ENCODE measurements at places on chromosomes 6 and 20.

GRCh38 chr6:87941556-87942358, 105.9 kb upstream of the SPACA1 start:
- H3K27ac ChIP-seq: no peak overlapping the region
- H3K36me3 ChIP-seq: no peaks in the 10 kb centered on the region
- H3K4me1 ChIP-seq: no peaks in the 10 kb centered on the region
- H3K4me3 ChIP-seq: no peak overlapping the region
- no peaks in the 10 kb centered on the region for H3K27me3 ChIP-seq

GRCh38 chr6:144728804-144729203, 443.7 kb downstream of the UTRN start:
- H3K36me3 ChIP-seq: no peaks in the 10 kb centered on the region
- no peak overlapping the region for H3K27ac ChIP-seq
- no peaks in the 10 kb centered on the region for H3K27me3 ChIP-seq
- DNase-seq: no peak

GRCh38 chr6:11911538-11911937, 100.6 kb upstream of the HIVEP1 start:
- no peaks in the 10 kb centered on the region for H3K36me3 ChIP-seq
- H3K27me3 ChIP-seq: no peaks in the 10 kb centered on the region
- DNase-seq: no peak
- H3K27ac ChIP-seq: no peak overlapping the region

DNA sequence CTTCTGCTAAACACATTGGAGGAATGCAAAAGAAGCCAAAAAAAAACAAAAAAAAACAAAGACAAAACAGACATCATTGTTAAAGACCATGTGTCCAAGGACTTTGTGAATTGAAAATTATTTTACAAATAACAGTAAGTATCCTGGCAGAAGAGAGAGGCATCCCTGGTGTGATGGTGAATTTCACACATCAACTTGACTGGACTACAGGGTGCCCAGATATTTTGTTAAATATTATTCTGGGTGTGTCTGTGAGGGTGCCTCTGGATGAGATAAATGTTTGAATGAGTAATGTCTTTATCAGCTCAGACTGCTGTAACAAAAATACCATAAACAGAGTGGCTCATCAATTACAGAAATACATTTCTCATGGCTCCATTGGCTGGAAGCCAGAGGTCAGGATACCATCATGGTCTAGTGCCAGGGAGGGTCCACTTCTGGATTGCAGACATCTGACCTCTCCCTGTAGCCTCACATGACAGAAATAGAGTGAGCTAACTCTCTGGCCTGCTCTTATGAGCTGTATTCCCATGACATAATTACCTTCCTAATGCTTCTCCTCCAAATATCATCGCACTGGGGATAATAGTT, 12.2 kb upstream of the C6orf118 start:
- H3K36me3 ChIP-seq: no peaks in the 10 kb centered on the region
- no peaks in the 10 kb centered on the region for H3K4me1 ChIP-seq
- H3K27ac ChIP-seq: no peak overlapping the region
- DNase-seq: no peak

DNA sequence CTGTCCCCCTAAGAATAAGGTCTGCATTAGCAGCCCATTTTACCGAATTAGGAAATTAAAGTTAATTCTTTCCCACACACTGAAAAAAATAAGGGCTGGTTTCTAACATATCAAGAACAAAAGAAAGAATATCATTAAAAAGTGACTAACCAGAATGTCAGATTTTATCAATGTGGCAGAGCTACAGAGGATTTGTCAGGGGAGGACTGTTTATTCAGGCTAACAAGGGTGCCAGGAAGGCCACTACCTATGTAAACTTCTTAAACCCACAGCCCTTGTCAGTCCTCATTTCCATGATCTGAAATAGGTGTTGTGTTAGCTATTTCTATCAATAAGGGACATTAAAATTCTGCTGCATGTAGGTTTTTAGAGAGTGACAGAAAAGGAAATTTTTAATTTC, 76.4 kb downstream of the BACH2 start:
- peaks cover 9% of the 10 kb centered on the region for H3K4me1 ChIP-seq
- no peak for DNase-seq
- no peak overlapping the region for H3K4me3 ChIP-seq
- no peaks in the 10 kb centered on the region for H3K27me3 ChIP-seq

GRCh38 chr6:157104803-157105202, 218.5 kb downstream of the TMEM242 start:
- H3K36me3 ChIP-seq: no peaks in the 10 kb centered on the region
- no peaks in the 10 kb centered on the region for H3K4me1 ChIP-seq
- no peak overlapping the region for H3K27ac ChIP-seq
- no peak for DNase-seq

- no peaks in the 10 kb centered on the region for H3K4me1 ChIP-seq
- H3K27ac ChIP-seq: no peak overlapping the region
- DNase-seq: no peak
Measured at GRCh38 chr6:42911171-42912021, 4.5 kb upstream of the PTCRA start.

GRCh38 chr6:89954721-89955148, 60.5 kb downstream of the GJA10 start:
- no peak overlapping the region for H3K27ac ChIP-seq
- no peaks in the 10 kb centered on the region for H3K36me3 ChIP-seq
- no peak overlapping the region for H3K4me3 ChIP-seq
- no peaks in the 10 kb centered on the region for H3K27me3 ChIP-seq

DNA sequence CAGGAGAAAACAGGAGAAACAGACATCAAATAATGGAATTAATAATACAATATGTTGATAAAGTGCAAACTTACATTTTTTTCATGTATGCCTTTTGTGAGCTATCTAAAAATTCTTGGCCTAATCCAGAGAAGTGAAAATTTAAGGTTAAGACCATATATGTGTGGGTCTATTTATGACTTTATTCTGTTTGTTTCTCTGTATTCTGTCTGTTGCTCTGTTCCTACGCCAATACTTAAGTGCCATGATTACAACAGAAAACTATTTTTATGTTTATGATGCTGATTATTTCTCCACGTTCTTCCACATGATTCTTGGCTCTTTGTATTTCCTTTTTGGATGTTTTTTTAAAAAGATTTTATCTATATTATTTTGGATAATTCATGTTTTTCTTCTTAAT, 109.6 kb upstream of the MAP3K4 start:
- no peaks in the 10 kb centered on the region for H3K27me3 ChIP-seq
- H3K4me1 ChIP-seq: peaks cover 4% of the 10 kb centered on the region
- H3K36me3 ChIP-seq: no peaks in the 10 kb centered on the region

DNA sequence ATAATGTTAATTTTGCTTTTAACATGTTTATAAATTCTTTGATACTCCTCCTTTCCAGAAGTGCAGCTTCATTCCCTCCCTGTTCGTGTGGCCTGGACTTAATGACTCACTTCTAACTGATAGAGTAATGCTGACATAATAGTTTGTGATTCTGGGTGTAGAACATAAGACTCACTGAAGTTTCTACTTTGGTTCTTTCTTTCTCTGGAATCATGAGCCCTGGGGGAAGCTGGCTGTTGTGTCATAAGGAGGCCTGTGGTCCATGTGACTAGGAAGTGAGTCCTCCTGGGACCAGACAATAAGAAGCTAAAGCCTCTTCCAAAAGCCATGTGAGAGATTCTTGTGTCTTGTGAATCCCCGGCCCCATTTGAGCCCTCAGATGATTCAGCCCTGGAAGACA, 30.5 kb upstream of the HLA-G start:
- peaks cover 2% of the 10 kb centered on the region for H3K27me3 ChIP-seq
- H3K4me1 ChIP-seq: no peaks in the 10 kb centered on the region
- no peak for DNase-seq
- no peaks in the 10 kb centered on the region for H3K36me3 ChIP-seq

GRCh38 chr6:170122651-170123050, 168.2 kb downstream of the DLL1 start:
- no peaks in the 10 kb centered on the region for H3K27me3 ChIP-seq
- no peak for DNase-seq
- H3K36me3 ChIP-seq: no peaks in the 10 kb centered on the region
- no peak overlapping the region for H3K27ac ChIP-seq
- no peaks in the 10 kb centered on the region for H3K4me1 ChIP-seq

DNA sequence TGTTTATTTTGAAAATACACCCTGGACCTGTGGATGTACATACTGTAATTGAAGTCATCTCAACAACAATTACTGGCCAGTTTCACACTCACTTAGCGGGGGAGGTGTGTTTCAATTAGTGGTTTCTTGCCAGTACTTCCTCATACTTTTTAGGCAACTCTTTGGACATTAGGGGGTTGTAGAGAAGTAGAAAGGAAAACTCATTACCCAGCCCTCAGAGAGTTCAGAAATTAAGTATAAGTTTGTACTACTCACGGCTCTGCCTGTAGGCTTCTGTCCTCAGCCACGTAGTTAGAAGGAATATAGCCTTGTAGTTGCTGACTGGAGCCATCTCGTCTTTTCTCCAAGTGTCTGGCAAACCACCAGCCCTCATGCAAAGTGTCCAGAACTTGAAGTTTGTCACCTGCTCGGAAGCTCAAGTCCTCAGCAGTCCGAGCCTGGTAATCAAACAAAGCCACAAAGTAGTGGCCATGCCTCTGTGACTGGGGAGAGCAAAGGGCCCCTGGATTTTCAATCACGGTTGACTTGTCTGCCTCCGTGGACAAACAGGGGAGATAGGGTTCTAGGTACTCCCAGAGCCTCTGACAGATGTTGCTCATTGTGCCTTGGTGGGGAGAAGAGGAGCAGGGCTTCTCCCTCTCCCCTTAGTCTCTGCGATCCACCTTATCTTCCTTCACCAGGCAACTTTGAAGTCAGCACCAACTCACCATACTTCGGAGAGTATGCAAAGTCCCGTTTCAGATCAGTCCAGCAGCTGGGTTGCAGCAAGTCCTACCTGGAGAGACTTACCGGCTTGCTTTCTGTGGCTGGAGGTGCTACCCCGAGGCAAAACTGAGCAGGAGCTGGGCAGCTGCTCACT, 749 bp downstream of the FRK start:
- no peaks in the 10 kb centered on the region for H3K27me3 ChIP-seq
- H3K36me3 ChIP-seq: no peaks in the 10 kb centered on the region
- H3K4me1 ChIP-seq: no peaks in the 10 kb centered on the region
- DNase-seq: no peak
- no peak overlapping the region for H3K27ac ChIP-seq

- no peak overlapping the region for H3K4me3 ChIP-seq
- H3K36me3 ChIP-seq: no peaks in the 10 kb centered on the region
- no peak overlapping the region for H3K27ac ChIP-seq
Measured at GRCh38 chr6:89385156-89385667, 26.9 kb downstream of the RRAGD start.

- no peak overlapping the region for H3K27ac ChIP-seq
- H3K27me3 ChIP-seq: no peaks in the 10 kb centered on the region
- DNase-seq: no peak
- H3K4me3 ChIP-seq: no peak overlapping the region
- peaks cover 3% of the 10 kb centered on the region for H3K4me1 ChIP-seq
Measured at GRCh38 chr6:123632641-123633040, 4.1 kb downstream of the TRDN start.

DNA sequence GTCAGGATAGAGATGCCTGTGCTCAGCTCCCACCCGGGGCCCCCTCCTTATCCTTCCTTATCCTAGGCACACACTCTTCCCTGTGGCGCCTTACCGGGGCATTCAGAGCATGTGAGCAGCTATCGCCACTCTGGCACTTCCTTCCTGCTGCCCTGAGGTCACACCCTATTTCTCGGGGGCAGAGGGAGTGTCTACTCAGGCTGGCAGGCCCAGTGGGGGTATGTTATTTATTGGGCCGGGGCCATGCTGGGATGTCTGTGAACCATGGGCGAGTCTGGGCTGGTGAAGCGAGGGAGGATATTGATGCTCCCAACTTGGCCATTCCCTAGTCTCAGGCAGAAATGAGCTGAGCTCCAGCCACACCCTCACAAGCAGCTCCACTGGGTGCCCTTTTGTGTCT, 3.9 kb upstream of the LY6G6D start:
- no peak for DNase-seq
- no peak overlapping the region for H3K27ac ChIP-seq
- H3K4me3 ChIP-seq: no peak overlapping the region
- H3K4me1 ChIP-seq: peaks cover 6% of the 10 kb centered on the region

- no peak for DNase-seq
- H3K36me3 ChIP-seq: no peaks in the 10 kb centered on the region
- H3K27me3 ChIP-seq: no peaks in the 10 kb centered on the region
- no peak overlapping the region for H3K27ac ChIP-seq
- no peaks in the 10 kb centered on the region for H3K4me1 ChIP-seq
- no peak overlapping the region for H3K4me3 ChIP-seq
Measured at GRCh38 chr20:55500130-55500529, 505.2 kb downstream of the CBLN4 start.

DNA sequence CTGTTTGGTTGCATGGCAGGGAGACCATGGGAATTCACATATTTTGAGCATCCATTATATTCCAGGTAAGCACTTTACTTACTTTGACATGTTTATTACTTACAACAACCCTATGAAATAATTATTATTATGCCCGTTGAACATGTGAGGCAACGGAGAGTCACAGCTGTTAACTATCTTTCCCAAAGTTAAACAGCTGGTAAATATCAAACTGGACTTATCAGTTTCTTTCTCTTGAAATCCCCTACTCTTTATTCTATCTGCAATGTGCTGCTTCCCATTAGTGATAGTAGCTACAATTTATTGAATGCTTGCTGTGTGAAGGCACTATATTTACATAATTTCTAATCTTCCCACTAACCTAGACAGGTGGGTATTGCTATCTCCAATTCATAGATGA, 847.7 kb upstream of the MAP3K7 start:
- no peak for DNase-seq
- H3K27me3 ChIP-seq: no peaks in the 10 kb centered on the region
- no peaks in the 10 kb centered on the region for H3K4me1 ChIP-seq
- H3K4me3 ChIP-seq: no peak overlapping the region
- no peaks in the 10 kb centered on the region for H3K36me3 ChIP-seq
- no peak overlapping the region for H3K27ac ChIP-seq

GRCh38 chr6:31138982-31139381, at the start of gene PSORS1C2:
TSS of gene PSORS1C2 (minus strand) at chr6:31139066. CDS start at chr6:31139026, 40 bp downstream.
- no peaks in the 10 kb centered on the region for H3K27me3 ChIP-seq
- H3K27ac ChIP-seq: no peak within 1 kb of the TSS
- no peaks in the 10 kb centered on the region for H3K36me3 ChIP-seq
- H3K4me3 ChIP-seq: no peak within 1 kb of the TSS
- H3K4me1 ChIP-seq: peaks cover 6% of the 10 kb centered on the region
- DNase-seq: no peak

DNA sequence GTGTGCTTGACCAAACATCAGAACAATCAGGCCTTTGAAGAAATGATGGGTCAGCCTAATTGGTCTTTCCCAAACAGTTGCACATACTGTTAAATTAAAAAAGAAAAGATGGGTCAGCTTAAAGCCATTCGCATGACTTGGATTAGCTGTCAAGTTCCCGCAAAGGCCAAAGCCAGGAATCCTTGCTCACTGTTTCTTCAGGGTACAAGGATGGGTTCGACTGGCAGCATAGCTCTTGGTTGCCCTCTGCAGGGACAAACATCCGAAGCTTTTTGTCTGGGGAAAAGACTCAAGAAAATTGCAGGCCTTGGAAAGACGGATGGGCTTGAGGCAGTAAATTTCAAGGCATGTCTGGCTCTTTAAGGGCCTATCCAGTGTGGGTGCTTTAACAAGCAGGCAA, 168.0 kb downstream of the HDGFL1 start:
- DNase-seq: peak; percentile 63
- H3K27me3 ChIP-seq: no peaks in the 10 kb centered on the region
- no peak overlapping the region for H3K27ac ChIP-seq
- no peak overlapping the region for H3K4me3 ChIP-seq
- H3K36me3 ChIP-seq: no peaks in the 10 kb centered on the region
